ENCODE measurements at places on chromosomes 7 and 10. TPM values are rescaled to one million over a fixed set of nuclear protein-coding genes. Genes with fewer than 3 reads are reported as not detected.
A peak's percentile ranks its signal among the peaks of the same experiment; 100 is the strongest.

SLC13A1 gene
- total RNA-seq: not detected

DNA sequence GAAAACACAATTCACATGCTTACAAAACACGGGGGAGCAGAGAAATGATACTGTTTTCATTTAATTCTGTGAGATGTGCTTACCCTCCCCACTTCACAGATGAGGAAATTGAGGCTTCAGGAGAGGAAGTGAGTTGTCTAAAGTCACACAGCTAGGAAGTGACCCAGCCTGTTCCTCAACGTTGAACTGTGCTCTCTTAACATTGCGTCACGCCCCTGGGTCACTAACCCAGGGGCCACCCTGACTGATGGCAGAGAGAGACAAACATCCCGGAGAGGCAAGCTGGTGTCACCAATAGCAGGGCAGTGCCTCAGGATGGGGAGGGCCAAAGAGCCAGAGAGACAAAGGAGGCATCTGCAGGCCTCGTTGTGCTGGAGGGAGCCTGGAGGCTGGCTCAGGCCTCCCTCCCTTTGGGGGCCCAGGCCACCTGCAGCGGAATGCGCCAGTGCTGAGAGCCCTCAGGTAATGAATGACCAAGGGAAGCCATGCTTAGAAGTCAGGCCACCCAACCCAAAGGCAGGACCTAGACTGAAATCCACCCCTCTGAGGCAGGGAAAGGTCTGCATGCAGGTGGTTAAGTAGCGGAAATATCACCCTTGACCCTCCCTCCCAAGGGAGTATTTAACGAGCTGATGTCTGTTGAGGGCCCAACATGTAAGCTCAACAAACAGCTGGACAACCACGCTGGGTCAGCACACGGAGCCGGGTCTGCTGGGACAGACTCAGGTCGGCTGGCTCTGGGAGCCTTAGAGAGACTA lies 81.3 kb downstream of the C10orf105 start:
- no peak for DNase-seq

SCART1 gene
- 11.9 TPM for total RNA-seq

- no peak for DNase-seq
These were observed 48.0 kb upstream of the ZNF365 start for GRCh38 chr10:62326176-62326575.

DNA sequence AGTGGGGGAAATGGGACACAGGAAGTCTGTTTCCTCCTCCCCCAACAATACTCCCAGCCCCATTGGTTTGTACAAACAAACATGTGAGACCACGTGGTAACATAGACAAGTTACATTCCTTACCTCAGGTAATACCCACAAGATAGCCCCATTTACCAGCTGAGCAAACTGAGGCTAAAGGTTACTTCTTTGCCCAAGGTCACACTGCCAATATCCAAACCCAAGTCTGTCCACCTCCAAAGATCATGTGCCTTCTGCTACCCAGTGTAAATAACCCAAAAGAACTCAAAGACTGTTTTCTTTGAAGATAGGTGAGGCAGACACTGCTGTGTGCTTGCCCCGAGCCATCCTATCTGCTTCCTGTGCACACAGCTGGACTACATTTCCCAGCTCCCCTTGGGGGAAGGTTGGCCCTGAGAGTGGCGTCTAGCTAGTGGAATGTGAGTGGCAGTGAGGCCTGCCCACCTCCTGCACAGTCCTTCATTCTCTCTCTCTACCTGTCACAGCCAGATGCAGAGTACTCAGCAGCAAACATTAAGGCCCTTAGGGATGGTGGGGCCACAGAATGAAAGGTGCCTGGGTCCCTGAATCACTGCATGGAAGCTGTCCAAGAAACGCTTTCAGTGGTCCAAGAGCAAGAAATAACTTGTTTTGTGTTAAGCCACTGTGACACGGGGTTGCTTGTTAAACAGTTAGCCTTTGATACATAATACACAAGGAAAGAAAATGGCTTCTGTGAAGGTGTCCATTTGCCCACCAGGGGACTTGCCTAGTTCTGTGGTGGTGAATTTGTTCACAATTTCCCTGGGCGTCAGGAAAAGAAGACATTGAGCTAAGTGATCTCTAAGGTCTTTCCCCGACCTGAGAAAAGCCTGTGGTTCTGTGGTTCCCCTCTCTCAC lies 257.7 kb upstream of the NFE2L3 start:
- no peak for DNase-seq

TFPI2 gene
- not detected for total RNA-seq

PNLIPRP1 gene
- total RNA-seq: not detected

DNA sequence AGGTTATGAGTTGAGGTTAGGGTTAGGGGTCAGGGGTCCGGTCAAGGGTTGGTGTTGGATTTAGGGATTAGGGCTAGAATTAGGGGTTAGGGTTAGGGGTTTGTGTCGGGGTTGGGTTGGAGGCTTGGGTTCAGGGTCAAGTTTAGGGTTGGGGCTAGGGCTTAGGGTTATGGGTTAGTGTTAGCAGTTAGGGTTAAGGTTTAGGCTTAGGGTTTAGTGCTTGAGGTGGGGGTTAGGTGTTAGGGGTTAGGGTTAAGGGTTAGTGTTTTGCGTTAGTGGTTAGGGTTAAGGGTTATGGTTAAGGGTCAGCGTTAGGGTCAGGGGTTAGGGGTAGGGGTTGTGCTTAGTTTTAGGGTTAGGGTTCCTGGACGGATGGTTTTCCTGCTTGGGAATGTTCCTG lies 1.7 kb upstream of the SYCE1 start:
- DNase-seq: no peak

- peak; percentile 74 for DNase-seq
These were observed 71.2 kb upstream of the KCTD7 start for GRCh38 chr7:66557214-66558200.

- DNase-seq: no peak
These were observed 77.1 kb downstream of the MPLKIP start for GRCh38 chr7:40057292-40057691.

NMT2 gene
- total RNA-seq: 56.9 TPM

DNA sequence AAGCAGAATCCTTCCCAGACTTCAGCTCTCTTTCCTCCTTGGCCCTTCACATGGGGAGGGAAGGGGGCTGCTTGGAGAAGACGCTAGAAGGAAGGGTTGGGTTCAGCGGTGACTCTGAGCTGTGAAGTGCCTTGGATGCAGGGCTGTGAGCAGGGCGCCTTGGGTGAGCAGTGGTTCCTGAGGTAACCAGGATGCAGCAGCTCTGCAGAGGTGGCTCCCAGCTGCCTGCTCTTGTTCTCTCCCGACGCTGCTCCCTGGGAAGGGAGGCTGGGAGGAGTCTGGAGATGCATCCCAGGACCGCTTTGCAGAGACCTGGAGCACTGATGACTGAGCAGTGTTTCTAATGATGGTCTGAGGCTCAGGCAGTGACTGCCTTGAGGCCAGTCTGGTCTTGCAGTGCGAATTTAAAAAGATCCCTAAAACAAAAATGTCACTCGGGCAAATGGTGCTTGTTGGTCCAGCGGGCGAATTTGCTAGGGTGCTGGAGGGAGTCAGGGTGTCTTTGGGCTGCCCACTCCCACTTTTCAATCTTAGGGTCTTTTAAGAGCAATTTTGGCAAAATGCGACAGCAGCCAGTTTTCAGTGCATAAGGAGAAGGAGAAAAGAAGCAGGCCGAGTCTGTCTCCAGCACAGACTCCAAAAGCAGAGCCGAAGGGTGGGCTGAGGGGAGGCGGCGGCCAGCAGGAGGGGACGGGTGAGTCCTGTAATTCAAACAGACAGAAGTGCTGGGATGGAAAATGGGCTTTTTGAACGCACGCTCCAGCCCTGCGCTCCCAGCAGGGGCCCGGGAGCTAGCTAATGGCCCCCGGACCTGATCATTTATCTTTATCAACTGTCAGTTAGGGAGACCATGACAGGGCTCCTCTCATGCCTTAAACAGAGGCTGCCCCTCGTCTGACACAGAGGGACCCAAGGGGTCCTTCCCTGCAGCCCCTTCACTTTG lies 191.2 kb upstream of the SHH start:
- no peak for DNase-seq

GRCh38 chr10:63166742-63167258 lies 33.7 kb downstream of the NRBF2 start:
- no peak for DNase-seq

GRCh38 chr10:48224296-48224695 lies 50.2 kb downstream of the FRMPD2 start:
- DNase-seq: no peak

MYL7 gene
- 0.82 TPM for total RNA-seq

- no peak for DNase-seq
These were observed 63.3 kb upstream of the THSD7A start for GRCh38 chr7:11895337-11895736.

DNA sequence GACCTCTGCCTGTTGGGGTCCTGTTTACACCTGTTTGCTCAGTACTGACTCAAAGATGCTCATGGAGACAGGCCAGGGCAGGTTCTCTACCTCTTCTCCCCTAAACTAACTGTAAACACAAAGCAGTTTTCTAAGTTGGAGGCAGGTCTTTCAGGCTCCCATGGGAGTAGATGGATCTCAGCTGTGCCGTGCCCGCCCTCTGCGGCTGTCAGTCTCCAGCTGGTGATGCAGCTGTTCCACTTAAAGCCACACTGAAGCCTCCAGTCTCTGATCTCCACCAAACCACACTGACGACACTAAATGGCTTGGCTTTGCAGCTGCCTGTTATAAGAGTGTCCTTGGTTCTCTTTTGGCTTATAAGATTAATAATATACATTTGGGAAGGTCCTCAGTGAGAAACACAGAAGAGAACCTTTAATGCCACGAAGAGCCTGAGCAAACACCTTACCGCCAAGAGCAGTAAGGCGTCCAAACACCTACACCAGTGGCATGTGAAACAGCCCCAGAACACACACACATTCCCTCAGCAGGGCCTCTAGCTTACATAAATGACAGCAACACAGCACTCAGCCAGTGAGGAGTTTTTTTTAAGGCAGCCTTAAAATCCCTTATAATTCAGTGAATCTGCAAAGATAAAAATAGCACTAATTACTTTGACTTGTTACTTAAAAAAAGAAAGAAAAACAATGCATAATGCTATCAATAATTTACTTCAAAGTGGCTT lies 60.4 kb upstream of the KCNIP2 start:
- peak; percentile 69 for DNase-seq

- DNase-seq: no peak
These were observed 15.4 kb downstream of the NFE2L3 start for GRCh38 chr7:26167303-26167934.

COL28A1 gene
- total RNA-seq: 7.0 TPM

GRCh38 chr7:52273685-52274610 lies 761.5 kb upstream of the POM121L12 start:
- no peak for DNase-seq

KCNIP2 gene
- 93.3 TPM for total RNA-seq

DNA sequence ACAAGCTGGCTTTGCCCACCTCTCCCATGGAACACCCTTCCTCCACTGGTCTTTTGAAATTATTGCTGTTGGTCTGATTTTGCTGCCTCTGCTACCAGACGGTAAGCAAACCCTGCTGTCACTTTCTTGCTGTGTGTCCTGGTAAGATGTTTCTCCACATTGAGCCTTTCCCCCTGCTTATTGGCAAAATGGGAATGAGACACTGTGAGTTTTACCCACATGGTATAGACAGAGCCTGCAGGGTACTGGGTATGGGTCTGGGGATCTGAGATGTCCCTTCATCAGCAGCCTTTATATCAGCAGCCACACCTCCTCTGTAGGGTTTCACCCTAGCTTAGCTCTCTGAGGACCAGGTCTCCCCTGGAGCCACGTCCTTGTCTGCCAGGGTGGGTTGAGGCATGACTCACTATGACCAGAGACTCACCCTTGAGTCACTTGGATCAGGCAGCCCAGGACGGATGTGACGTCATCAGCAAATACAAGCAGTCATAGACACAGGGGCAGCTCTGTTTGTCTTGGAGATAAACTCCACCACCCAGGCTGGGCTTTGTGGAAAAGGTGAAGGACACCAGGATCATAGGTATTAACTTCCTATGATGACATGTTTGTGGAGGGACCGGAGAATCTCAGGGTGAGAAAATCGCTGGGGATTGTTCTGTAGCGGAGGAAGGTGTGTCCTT lies 17.9 kb upstream of the BAIAP2L1 start:
- no peak for DNase-seq

IPMK gene
- 5.2 TPM for total RNA-seq

ARHGEF5 gene
- total RNA-seq: 1.3 TPM

CYP2E1 gene
- 15.3 TPM for total RNA-seq

DNA sequence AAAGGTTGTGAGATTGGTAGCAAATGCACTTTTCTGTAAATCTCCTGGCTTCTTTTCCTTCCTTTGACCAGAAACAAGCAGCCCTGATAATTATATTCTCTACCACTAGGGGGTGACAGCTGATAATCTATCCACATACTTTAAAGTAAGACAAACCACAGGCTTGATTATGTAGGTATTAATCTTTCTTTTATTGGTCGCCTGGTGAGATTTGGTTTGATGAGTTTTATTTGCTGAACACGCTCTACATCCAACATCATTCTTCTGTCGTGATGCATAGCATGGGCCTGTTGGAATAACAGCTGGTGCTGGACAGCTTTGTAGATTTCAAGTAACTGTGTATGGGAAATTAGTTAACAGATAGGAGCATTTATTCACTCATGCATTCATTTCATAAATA lies 63.5 kb downstream of the ZNF365 start:
- DNase-seq: no peak

- no peak for DNase-seq
These were observed 424.5 kb upstream of the LRRTM3 start for GRCh38 chr10:66501356-66501755.

- DNase-seq: no peak
These were observed 5.1 kb downstream of the DEPP1 start for GRCh38 chr10:44973323-44974081.

ABCB4 gene
- total RNA-seq: 0.54 TPM

DNA sequence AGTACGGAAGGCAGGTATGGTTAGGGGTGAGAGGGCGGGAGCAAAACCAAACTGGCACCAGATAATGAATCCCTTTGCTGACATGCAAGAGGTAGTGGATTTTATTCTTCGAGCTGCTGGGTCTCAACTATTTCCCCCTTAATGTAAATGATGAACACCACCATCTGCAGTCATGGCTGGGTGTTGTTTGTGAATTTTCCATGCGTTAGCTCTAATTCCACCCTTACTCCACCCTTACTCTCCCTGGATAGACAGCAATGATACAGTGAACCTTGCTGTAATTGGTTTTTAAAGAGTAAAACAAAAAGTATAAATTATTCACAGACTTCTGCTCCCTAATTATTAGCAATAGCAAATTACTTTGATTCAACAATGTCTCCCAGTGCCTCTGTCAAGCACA lies 74.5 kb upstream of the PDE1C start:
- DNase-seq: no peak

DNA sequence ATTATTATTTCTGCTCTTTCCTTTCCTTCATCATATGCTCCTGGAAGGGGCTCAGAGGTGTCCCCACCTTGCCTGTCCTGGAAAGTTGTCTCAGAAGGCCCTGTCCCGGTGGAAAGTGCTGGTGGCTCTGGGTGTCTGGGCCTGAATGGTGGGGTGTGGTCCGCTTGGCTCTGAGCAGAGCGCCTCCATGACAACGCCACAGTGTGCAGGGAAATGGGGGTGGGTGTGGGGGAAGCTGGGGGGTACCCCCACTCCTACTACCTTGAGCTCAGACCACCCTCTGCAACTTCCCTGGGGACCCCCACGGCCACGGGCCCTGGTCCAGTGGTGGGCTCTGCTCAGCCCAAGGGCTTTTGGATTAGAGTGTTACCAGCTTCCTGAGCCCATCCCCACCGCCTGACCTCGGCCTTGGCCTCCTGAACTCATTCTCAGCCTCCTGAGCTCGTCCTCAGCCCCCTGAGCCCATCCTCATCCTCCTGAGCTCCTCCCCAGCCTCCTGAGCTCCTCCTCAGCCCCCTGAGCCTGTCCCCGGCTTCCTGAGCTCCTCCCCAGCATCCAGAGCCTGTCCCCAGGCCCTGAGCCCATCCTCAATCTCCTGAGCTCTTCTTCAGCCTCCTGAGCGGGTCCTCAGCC lies 106.4 kb upstream of the FAM20C start:
- no peak for DNase-seq

VWDE gene
- total RNA-seq: 1.7 TPM
